ENCODE measurements at places on chromosomes 3 and 15. TPM values are rescaled to one million over a fixed set of nuclear protein-coding genes. Genes with fewer than 3 reads are reported as not detected.

Gene PTH1R
- 11.0 TPM for total RNA-seq

Gene ITIH1
- total RNA-seq: not detected

Gene SCAANT1
- total RNA-seq: not detected

Gene GOLGA8S
- total RNA-seq: not detected

Gene MRPS22
- total RNA-seq: 51.1 TPM
